Calu3 (cell line): ENCODE measurements at places on chromosomes 2 and 18. TPM values are rescaled to one million over a fixed set of nuclear protein-coding genes. Genes with fewer than 3 reads are reported as not detected.

The CD207 gene
- not detected in 2 replicates for total RNA-seq

The DGKD gene
- total RNA-seq: 26.5 and 28.4 TPM in 2 replicates

The STARD6 gene
- total RNA-seq: not detected in 2 replicates

The B4GALT6 gene
- total RNA-seq: 11.1 and 22.0 TPM in 2 replicates

- no peak for DNase-seq
Observed at GRCh38 chr18:9380621-9381395, 46.2 kb downstream of the TWSG1 start.

DNA sequence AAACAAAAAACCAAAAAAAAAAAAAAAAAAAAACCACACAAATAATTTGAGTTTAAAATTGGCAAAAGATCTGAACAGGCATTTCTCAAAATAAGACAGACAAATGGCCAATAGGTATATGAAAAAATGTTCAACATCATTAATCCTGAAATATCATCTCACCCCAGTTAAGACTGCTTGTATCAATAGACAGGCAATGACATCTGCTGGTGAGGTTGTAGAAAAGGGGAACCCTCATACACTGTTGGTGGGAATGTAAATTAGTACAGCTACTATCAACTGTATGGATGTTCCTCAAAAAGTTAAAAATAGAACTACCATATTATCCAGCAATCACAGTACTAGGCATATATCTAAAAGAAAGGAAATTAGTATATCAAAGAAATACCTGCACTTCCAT, 523.1 kb downstream of the XIRP2 start:
- no peak for DNase-seq

- no peak for DNase-seq
Observed at GRCh38 chr2:102258025-102258385, 53.4 kb upstream of the IL1RL1 start.
